ENCODE measurements at places on chromosomes 13 and 19.

- no peak for DNase-seq
These were observed 215.3 kb downstream of the KLF5 start for GRCh38 chr13:73274147-73274546.

GRCh38 chr19:17419154-17419620, 660 bp upstream of the MVB12A start:
- no peak for DNase-seq

GRCh38 chr13:92901739-92902138, 324.9 kb upstream of the GPC6 start:
- no peak for DNase-seq

DNA sequence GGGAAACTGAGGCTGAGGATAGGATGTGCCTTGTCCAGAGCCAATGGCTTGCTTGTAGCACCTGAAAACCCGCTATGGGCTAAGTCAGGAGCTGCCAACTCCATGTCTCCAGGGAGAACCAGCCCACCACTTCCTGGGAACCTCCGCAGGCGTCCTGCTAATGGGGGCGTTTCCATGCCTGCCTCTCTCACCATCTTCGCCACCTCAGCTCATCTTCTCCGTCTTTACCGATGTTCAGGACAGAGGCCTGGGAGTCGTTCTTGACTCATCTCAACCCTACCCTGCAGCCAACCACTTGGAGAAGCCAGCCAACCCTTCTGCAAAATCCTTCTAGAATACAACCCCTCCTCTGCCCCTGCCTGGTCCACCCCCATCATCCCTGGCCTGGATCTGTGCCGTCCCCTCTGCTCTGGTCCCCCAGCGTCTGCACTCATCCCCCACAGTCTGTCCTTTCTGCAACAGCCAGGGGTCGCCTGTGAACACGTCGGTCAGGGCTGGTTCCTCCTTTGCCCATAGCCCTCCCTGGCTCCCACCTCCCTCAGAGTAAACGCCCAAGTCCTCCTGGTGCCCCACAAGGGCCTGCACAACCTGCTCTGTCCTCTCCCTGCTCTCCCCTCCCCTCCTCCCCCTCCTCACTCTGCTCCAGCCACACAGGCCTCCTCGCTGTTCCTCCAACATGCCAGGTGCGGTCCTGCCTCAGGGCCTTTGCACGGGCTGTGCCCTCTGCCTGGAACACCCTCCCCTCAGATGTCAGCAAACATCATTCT, 31.0 kb downstream of the PTPRS start:
- DNase-seq, result no peak

- no peak for DNase-seq
These were observed 614.4 kb downstream of the KCTD12 start for GRCh38 chr13:76271728-76272232.

DNA sequence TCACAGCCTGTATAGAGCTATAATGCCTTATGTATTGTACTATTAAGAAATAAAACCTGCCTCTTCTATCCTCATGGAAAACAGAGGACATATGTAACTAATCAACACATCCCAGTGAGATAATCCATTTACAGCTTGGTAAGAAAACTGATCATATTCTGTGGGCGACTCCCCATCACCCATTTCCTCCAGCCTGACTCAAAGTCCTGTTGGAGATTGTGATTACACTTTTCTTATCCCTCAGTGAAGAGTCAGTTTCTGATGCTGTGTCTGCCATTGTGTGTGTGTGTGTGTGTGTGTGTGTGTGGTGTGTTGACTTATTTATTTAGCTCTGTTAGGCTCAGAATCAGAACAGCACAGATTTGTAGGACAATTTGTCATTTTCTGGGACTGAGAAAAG, 212.8 kb downstream of the FGF9 start:
- no peak for DNase-seq

DNA sequence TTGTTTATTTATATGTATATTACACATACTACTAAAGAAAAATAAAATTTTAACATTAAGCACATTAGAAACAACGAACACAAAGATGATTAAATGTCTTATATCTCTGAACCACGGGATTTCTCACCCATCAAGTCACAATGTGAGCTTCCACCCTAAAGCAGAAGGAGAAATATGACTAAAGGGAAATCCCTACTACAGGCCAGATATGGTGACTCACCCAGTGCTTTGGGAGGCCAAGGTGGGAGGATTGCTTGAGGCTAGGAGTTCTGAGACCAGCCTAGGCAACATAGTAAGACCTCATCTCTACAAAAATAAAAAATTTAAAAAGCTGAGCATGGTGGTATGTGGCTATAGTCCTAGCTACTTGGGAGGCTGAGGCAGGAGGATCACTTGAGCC, 24.6 kb downstream of the DCT start:
- no peak for DNase-seq

GRCh38 chr13:32731074-32731473, 144.8 kb downstream of the PDS5B start:
- DNase-seq, result no peak

DNA sequence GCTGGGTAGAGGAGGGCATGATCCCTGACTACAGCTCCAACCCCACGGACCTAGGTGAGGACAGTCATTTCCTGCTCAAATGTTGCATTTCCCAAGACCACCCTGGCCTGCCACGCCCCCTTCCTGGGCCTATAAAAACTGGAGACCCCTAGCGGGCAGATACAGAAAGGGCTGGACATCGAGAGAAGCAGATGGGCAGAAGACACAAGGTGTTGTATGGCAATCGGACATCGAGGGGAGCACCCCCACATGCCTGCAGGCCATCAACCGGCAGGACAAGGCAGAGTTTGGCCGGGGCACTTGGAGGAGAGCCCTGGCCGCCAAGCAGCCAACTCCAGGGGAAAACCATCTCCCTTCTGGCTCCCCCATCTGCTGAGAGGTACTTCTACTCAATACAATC, 746.4 kb downstream of the PCDH9 start:
- no peak for DNase-seq

DNA sequence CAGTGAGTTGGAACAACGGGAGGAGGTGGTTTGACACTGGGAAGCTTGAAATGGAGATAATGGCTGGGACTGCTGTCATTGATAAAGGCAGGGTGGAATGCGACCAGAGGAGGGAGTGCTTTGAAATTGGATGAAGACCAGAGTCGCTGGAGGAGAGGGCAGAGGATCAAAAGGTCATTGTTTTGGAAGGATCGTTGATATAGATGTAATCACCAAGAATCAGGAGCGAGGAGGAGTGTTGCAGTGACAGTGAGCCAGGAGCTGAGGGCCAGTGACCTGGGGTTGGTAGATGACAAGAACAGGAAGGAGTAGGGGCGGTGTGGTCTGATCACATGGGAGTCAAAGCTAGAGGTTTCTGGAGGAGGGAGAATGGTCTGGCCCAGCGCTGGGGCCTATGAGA, 25.3 kb downstream of the TM9SF2 start:
- DNase-seq, result no peak

DNA sequence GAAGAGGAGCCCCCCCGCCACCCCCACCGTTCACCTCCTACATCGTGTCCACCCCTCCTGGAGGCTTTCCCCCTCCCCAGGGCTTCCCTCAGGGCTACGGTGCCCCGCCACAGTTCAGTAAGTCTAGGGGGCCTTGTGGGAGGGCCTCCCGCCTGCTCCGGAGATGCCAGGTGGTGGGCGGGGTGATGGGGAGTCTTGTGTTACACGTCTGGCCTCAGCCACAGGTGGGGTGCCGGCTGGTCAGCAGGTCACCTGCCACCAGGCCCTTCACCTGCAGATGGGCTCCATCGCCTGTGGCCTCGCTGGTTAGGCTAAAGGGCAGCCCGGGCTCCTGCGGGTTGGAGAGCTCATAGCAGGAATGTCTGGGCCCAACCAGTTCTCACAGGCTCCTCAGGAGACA, 8.0 kb upstream of the RPS15 start:
- no peak for DNase-seq

GRCh38 chr19:8305798-8306197, 2.4 kb downstream of the CD320 start:
- no peak for DNase-seq

DNA sequence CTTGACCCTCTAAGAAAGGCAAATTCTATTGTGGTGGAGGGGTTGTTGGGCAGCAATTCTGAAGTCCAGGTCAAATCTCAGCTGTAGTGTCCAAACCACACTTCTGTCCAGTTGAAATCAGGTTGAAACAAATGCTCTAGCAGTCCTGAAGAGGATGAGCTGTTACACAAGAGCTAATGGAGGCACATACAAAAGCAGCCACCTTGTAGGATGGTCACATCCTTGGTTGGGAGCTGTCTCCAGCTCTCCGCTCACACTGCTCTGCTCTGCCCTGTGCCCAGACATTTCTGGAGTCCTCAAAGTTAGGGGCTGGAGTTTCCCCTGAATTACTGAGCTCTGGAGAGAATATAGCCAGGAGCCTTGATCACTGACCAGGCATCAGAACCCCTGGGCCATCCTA, 47.2 kb downstream of the GPR12 start:
- DNase-seq, result no peak

GRCh38 chr19:32458500-32459123, 53.0 kb downstream of the DPY19L3 start:
- DNase-seq, result no peak

- DNase-seq, result no peak
These were observed 33.5 kb downstream of the WASF3 start for GRCh38 chr13:26590951-26591350.

- no peak for DNase-seq
These were observed 21.2 kb downstream of the HDGFL2 start for GRCh38 chr19:4493104-4493928.

DNA sequence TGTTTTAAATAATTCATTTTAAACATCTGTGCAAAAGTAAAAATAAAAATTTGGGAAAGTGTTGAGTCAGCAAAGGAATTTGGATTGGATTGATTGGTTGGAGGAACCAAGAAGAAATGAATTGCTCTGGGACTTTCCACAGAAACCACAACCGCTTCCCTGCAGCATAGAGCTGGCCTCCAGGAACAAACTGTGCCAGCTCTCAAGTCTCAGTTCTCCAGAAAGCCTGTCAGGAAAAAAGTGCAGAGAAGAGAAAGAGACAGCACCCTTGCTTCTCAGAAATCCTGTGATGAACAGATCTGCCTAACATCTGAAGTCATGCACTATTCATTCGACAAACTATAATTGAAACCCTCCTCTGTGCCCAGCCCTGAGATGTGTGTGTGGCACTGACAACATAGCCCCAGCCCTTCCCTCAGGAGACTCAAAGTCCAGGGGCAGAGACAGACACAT, 14.8 kb downstream of the LYPD3 start:
- DNase-seq, result no peak

GRCh38 chr13:60701895-60702294, 304.9 kb downstream of the TDRD3 start:
- DNase-seq, result no peak

DNA sequence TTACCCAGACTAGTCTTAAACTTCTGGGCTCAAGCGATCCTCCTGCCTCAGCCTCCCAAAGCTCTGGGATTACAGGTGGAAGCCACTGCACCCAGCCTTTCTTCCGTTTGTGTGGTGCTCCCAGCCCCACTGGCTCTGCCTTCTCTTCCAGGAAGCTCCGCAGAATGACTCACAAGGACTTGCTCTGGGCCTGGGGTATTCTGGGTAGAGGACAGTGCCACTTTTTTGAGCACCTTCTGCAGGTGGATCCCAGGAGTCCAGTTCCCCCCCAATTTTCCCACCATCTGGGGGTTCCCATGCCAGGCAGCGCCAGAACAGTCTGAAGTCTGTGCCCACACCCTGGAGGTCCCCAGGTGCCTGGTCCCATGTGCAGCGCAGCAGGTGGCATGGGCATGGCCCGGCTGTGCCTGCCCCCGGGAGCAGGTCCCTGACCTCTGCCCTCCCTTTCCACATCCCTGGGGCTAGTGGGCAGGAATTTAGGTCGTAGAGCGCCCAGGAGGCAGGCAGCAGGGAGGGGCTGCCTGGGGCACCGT, 1.6 kb downstream of the REEP6 start:
- no peak for DNase-seq

DNA sequence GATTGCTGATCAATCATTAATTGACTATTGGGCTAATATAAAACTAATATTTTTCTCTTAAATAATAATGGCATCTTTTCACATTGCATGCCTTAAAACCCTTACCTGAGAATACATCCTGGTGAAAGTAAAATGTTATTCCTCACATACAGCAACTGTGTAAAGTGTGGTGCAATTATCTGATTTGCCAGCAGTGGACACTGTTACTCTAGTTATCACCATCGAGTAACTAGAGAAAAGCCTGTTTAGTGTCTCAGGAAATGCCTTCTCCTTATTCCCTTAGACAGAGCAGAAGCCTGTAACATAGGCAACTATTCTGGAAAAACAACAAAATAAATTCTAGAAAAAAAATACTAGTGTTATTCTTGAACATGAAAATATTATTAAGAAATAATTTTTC, 459.8 kb downstream of the FGF14 start:
- peak; percentile 6 for DNase-seq

DNA sequence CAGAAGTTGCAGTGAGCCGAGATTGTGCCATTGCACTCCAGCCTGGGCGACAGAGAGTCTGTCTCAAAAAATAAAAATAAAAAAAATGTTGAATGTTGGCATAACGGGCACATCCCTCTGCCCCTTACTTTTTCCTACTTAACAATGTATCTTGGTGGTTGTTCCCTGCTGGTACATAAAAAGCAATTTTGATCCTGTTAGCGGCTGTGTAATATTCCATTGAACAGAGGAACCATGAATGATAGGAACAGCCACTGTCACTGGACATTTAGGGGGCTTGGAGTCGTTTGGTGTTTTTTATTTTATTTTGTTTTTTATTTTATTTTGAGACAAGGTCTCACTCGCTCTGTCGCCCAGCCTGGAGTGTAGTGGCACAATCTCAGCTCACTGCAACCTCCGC, 10.4 kb upstream of the NCCRP1 start:
- DNase-seq, result no peak

DNA sequence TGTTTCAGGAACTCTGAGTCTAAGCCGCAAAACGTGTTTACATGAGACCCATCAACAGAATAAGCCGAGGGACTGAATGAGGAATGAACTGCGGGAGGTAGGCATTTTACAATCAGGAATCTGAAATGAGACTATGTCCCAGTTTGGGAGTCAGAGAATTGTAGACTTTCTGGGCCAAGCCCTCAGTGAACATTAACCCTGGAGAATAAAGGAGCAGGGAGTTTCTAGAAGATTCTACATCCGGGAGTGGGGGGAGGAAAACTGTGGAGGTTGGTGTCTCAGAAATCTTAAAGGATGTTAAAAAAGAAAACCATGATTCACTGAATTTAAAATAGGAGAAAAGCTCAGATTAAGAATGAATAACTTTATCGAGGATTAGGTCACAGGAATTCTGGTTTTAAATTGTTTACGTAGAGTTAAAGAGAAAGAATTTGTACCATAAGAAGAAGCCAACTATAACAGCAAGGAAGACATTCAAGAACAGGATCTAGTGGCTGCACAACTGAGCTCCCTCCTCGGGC, 18.5 kb downstream of the RFX2 start:
- no peak for DNase-seq

GRCh38 chr13:112532837-112533745, 54.9 kb downstream of the TUBGCP3 start:
- no peak for DNase-seq

GRCh38 chr19:30848636-30849425, 476.6 kb downstream of the ZNF536 start:
- DNase-seq, result no peak

Data from natural killer cell (primary cell).